ENCODE measurements at places on chromosomes 6 and 20.

DNA sequence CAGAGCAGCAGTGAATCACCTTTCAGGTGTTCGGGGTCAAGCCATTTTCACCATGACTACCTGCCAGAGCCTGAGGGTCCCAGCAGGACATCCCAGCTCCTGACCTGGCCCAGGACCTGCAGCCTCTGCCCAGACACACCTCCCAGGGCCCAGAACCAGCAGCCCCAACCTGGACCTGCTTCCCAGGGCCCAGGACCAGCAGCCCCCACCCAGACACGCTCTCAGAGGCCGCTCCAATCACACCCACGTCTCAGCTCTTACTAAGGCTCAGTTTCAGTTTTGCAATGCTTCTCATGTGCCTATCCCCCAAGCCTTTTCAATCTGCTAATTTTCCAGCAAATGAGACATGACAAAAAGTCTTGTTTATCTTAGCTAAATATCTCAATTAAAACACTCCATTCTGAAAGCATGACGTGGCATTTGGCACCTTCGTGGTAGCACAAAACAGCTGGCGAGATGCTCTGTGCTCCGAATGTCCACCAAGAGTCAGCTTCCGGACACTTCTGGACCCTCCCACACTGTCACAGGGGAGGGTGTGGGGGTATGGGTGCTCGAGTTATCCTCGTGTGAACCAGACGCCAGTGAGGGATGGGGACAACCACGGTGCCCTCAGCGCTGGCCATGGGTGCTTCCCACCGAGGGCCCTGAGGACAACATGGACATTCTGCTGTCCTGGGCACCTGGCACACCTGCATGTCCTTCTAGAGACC, 253.2 kb downstream of the DLL1 start:
- DNase-seq = no peak

DNA sequence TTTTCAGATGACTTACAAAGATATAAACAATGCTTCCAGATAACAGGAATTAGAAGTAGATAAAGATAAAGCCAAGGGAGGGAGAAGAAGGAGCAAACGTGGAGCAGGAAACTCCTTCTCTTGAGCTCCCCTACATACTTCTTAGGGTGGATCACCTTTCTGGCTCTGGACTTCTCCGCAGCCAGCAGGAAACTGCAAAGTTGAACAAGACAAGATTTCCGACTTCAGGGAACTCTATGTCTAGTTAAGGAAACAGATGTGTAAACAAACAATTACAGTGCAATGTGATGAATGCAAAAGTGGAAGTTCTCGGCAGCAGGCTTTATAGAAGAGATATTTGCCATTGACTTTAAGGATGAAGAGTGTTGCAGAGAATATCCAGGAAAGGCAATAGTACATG, 134.0 kb upstream of the MARCKS start:
- DNase-seq = no peak

GRCh38 chr6:89505847-89506246, 72.9 kb downstream of the ANKRD6 start:
- no peak for DNase-seq

GRCh38 chr6:41182069-41183034, 18.6 kb downstream of the TREML2 start:
- peak; percentile 45 for DNase-seq

DNA sequence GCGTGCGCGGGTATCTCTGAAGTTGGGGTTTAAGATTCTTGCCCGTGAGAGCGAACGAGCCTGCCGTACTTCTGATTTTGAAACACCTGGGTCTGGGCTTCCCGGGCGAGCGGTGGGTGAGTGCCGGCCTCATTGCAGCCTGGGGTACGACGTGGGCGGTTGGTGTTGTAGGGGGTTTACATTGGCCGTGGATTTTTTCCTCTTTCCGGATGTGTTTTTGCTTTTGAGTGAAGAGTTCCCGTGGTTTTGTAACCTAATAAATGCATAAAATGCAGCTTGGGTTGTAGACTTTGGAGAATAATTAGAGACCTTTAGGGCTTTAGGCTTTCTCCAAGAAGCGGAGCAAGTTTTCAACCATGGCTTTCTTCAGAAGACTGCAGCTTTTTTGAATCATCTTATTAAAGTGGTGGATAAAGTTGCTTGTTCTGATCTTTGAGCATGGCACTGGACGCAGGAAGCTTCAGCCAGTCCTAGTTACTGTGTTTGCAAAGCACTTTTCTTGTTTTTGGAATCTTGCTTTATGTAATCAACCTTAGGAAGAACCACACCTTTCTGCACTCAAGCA, 314 bp downstream of the FARS2 start:
- no peak for DNase-seq

DNA sequence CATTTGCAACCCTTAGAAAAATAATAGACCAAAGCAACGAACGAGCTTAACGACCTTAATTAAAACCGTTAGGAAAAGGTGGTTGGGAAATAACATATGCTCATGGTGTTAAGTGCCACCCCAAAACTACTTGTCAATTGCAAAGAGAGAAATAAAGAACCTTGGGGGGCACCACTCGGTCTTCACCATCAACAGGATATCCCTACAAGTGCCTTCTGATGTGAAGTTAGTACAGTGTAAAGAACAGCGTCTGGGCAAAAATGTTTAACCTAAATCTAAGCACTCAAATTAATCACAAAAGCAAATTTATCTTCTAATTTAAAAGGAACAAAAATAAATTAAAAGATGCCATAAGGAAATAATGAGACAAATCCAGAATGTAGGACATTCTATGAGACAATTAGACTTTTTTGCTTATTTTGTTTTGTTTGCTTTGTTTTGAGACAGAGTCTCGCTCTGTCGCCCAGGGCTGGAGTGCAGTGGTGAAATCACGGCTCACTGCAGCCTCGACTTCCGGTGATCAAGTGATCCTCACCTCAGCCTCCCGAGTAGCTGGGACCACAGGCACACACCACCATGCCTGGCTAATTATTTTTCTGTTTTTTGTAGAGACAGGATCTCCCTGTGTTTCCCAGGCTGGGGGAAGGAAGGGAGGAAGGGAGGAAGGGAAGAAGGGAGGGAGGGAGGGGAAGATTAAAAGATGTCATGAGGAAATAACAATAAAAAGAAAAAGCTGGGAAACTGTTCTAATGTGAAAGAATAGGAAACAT, 41.3 kb upstream of the BTN3A2 start:
- no peak for DNase-seq

GRCh38 chr6:31830886-31831335, 3.4 kb downstream of the HSPA1B start:
- DNase-seq = no peak

DNA sequence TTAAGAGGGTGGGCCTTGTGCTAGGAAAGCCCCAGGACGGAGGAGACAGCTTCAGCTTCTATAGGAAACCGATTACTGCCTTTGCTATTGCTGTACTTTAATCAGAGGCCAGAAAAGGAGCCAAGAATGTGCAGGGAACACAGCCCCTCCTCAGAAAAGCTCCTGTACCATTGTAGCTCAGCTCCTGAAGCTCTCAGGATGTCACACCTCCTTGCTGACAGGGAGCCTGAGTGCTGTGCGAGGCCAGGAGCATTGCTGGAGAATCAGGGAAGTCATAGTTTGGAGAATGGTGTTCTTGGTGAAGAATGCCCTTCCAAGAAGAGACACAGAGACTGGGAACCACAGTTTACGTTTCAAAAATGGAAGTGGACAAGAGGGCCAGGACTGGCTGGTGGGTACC, 46.8 kb downstream of the LYRM2 start:
- no peak for DNase-seq

GRCh38 chr6:40398034-40398691, 189.0 kb downstream of the LRFN2 start:
- no peak for DNase-seq

DNA sequence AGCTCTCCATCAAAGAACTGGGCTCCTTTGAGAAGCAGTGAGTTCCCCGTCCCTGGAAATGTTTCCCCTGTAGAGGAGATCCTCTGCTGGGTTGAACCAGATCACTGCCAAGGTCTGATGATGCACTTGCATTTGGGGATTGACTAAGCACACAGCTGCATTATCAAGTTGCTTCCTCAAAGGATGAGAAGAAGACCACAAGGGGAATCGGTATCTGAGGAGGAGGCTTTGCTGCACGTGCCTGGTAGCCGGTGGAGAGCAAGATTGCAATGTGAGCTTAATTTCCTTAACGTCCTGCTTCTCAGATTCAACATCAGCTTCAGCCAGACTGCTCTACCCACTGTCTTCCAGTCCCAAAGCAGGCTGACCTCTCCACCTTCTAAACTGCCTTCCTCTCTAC, 128.8 kb upstream of the STMND1 start:
- no peak for DNase-seq

GRCh38 chr6:170102582-170103481, 188.0 kb downstream of the DLL1 start:
- peak; percentile 22 for DNase-seq

- DNase-seq = no peak
Measured at GRCh38 chr6:87702589-87702945, 534 bp upstream of the AKIRIN2 start.

- DNase-seq = no peak
Measured at GRCh38 chr6:32974541-32975308, 6.3 kb downstream of the BRD2 start.

- DNase-seq = no peak
Measured at GRCh38 chr6:106782536-106783285, 153.3 kb downstream of the QRSL1 start.

DNA sequence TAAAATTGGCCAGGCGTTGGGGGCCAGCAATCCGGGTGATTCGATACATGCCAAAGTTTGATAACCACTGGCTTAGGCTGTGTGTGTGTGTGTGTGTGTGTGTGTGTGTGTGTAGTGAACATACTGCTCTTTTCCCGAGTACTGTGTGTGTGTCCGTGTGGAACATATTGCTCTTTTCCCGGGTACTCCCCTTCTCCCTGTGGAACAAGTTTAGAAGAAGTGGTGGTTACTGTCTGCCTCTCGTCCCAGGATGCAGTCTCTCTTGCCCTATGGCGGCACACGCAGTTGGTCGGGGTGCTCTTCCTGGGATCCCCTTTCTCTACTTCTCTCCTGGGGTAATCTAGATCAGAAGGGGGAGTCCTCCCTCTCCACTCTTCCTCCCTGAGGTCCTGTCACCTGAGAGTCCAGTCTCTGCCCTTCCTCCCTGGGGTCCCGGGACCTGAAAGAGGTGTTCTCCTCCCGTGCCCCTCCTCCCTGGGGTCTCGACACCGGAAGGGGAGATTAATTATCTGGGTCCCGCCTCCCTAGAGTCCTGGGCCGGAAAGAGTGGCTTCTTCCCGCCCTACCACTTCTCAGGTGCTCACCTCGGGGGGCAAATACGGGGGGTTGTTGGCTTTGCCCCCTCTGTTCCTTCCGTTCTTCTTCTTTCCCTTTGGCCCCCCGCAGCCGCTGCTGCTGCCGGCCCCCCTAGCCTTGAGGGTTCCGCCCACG, 516 bp downstream of the GTPBP2 start:
- DNase-seq = peak; percentile 73

GRCh38 chr6:101454106-101454676, 60.7 kb downstream of the GRIK2 start:
- no peak for DNase-seq

DNA sequence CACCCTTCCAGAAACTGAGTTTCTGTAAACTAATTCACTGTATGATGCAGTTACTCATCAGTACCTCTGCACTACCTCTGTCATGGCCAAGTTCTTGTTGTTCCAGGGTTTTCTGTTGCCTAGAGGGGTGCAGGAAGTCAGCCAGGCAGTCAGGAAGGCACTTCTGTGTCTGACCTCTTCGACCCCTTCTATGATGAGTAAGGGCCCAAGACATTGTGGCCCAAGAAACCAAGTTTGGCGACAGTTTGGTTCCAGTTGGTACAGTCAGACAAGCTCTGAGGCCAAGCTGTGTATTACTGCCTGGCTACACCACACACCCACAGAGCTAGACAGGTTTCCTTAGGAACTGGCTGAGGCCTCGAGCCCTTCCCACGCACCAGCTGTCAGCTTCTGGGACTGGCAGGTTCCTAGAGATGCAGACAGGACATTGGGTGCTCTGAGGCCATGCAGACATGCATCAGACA, 41.2 kb downstream of the TRAF3IP2 start:
- peak; percentile 41 for DNase-seq

GRCh38 chr6:112281821-112282615, 27.7 kb upstream of the LAMA4 start:
- no peak for DNase-seq

- no peak for DNase-seq
Measured at GRCh38 chr6:156900292-156900691, 123.1 kb downstream of the ARID1B start.

- no peak for DNase-seq
Measured at GRCh38 chr20:45037050-45037449, 63.9 kb downstream of the KCNS1 start.

GRCh38 chr6:28758046-28758817, 165.6 kb downstream of the TRIM27 start:
- peak; percentile 45 for DNase-seq

- no peak for DNase-seq
Measured at GRCh38 chr20:949717-950116, 33.6 kb upstream of the ANGPT4 start.

GRCh38 chr6:132062626-132063025, 111.5 kb upstream of the CCN2 start:
- DNase-seq = no peak

DNA sequence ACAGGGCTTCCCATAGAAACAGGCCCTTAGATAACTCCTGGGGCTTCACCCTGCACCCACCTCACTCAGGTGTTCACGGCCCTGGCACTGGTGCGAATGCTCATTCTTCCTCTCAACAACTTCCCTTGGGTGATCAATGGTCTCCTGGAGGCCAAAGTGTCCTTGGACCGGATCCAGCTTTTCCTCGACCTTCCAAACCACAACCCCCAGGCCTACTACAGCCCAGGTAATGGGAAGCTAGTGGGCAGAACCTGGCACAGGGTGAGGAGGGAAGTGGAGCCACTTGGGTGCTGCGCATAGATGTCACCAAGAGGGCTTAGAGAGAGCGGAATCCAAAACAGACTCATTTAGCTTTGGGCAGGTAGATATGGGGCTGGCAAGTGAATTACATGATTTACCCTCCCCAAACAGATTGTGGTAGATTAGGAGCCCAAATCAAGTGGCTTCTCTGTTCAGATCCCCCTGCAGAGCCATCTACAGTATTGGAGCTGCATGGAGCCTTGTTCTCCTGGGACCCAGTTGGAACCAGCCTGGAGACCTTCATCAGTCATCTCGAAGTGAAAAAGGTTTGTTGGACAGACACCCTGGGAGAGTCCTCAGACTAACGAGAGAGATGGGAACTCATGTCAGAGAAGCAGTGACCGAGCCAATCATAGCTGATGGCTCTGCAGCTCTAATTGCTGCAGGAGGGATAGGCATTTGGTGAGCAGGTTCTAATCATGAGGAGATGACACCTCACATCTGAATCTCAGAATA, 8.5 kb downstream of the ABCC10 start:
- DNase-seq = no peak

- DNase-seq = no peak
Measured at GRCh38 chr6:154478021-154478700, 32.3 kb downstream of the CNKSR3 start.

All from stimulated activated CD8-positive, alpha-beta memory T cell treated with anti-CD3 and anti-CD28 coated beads, Interleukin-4, amount 100 ng/mL, for 48 hours (primary cell).